Upper lobe of right lung (tissue), 1 donor: ENCODE measurements at places on chromosomes 3 and 15. TPM values are rescaled to one million over a fixed set of nuclear protein-coding genes. Genes with fewer than 3 reads are reported as not detected.

Gene LRRN1
- total RNA-seq, result 5.2 TPM

- DNase-seq, result no peak
These were observed 410.4 kb downstream of the SHQ1 start for GRCh38 chr3:72437661-72438406.

GRCh38 chr3:108562565-108562964 is 26.7 kb downstream of the CIP2A start:
- DNase-seq, result no peak

DNA sequence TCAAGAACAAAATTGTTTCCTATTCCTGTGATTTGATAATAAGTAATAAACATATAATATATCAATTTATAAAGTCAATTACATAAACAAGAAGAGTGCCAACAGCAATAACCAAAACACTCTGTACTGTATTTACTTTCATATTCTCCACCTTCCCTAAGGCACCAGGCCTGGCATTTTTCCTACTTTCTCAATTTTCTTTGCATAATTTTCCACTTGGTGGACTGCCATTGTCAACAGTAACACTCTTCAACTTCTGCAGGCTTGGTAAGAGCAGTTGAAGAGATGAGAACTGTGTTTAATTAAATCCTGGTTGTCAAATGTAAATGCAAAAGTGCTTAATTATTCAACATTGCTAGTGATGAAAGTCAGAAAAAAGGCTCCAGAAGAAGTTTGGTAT is 229.8 kb upstream of the PLSCR5 start:
- DNase-seq, result no peak

Gene GRM2
- total RNA-seq, result 0.49 TPM

Gene RASA2
- total RNA-seq, result 30.3 TPM

DNA sequence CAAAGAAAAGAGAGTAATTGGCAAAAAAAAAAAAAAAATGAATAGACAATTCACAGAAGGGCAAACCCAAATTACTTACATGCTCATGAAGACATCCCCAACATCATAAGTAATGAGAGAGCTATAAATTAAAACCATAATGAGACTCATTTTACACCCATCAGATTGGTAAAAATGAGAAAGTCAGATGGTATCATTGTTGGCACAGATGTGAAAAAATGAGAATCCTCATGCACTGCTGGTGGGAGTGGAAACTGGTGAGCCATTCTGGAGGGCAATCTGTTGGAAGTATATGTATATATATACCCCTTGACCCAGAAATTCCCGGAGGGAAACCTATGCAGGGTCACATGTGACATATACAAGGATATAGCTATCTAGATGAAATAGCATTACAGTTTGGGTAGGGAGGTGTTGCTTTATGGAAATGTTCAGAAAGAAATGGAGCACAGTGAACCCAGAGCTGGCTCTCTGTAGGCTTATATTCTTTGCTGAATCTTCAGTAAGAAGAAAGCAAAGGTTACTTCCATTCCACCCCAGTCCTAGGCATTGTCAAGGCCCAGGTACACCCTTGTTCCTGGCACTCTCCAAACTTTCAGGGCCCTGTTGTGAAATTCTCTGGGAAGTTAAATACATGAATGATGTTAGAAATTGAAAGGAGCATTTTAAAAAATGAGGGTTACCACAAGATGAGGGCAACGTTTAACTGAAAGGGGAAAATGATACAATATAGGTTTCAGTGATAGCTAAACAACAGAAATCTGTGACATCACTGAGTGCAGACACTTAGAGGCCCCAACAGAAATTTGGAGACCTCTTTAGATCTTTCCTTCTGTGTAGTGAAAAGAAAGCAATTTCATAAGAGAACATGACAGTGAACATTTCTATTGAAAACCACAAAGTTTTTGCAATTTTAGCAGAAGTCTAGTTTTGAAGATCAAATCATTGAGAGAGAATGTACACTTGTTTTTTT is 132.7 kb upstream of the TPRG1 start:
- DNase-seq, result no peak
